ENCODE measurements at places on chromosomes 4 and X.

DNA sequence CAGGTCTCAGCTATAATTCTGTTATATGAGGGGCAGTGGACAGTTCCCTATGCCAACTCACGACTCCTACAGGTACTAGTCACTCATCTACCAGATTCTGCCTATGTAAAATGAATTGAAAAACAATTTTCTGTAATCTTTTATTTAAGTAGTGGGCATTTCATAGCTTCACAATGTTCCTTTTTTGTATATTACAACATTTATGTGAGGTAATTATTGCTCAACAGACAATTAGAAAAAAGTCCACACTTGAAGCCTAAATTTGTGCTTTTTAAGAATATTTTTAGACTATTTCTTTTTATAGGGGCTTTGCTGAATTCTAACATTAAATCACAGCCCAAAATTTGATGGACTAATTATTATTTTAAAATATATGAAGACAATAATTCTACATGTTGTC, 20.4 kb downstream of the EREG start:
- DNase-seq, result no peak

DNA sequence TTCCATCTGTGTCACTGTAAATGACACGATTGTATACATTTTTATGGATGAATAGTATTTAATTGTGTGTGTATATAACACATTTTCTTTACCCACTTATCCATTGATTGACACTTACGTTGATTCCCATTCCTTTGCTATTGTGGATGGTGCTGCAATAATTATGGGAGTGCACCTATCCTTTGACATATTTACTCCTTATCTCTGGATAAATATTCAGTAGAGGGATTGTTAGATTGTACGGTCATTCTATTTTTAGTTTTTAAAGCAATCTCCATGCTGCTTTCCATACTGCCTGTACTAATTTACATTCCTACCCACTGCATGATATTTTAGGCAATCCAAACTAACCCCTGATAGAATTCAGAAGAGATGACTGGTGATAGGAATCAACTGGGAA, 980.1 kb downstream of the FSTL5 start:
- DNase-seq, result no peak

DNA sequence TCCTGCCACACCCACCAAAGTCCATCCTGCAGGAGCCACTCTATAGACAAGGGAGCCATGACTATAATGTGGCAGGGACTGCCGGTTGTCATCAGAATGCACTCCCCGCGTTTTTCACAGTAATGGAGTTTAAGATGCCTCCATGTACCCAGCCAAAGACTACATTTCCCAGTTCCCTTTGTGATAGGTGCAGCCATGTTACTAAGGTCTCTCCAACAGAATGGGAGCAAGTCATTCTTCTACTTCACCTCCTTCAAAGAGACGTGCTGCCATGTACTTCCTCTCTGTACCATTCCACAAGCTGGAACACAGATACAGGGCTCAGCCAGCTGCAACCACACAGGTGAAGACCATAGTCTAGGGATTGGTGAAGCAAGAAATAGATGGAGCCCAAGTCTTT, 126.7 kb downstream of the CORIN start:
- DNase-seq, result no peak

GRCh38 chrX:108795240-108795639, 58.9 kb upstream of the IRS4 start:
- DNase-seq, result no peak

- peak; percentile 44 for DNase-seq
Measured at GRCh38 chr4:26088433-26088928, 174.5 kb downstream of the SMIM20 start.

- DNase-seq, result no peak
Measured at GRCh38 chrX:109774136-109774535, 41.1 kb upstream of the ACSL4 start.

GRCh38 chr4:148203056-148203898, 238.9 kb downstream of the NR3C2 start:
- DNase-seq, result no peak

- DNase-seq, result no peak
Measured at GRCh38 chr4:53476232-53477037, 99.0 kb downstream of the FIP1L1 start.

DNA sequence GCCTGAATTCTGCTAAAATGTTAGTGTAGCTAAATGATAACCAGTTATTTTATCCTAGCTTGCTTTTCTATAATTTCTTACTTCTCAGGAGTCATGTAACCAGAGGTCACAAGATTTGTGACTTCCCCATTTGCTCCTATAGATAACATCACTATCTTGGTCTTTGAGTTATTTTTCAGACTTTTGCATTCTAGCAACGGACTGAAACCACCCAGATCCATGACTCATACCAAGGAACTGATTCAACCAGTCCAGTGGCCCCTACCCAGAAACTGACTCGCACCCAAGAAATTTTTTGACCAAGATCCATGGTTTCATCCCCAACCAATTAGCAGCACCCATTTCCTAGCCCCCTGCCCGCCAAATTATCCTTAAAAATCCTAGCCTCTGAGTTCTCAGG, 50.0 kb downstream of the IQCM start:
- no peak for DNase-seq

DNA sequence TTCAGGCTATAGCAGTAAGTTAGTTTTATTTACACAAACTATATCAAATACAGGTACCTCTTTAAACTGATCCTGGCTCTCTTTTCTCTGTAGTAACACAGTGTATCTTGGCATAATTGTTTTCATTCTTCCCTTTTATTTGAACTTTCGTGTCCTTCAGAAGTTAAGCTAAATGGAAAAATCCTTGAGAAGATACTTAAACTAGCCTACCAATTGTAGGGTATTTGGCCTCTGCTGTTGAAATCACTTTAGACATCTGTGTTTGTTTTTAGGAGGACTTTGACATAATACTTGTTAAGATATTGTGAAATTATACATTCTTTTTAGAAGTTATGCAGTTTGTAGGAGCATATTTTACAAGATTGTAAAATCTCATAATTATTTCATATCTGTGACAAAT, 90.3 kb upstream of the GK2 start:
- no peak for DNase-seq

- no peak for DNase-seq
Measured at GRCh38 chr4:4980621-4981230, 38.5 kb downstream of the CYTL1 start.

- DNase-seq, result no peak
Measured at GRCh38 chr4:40730091-40730679, 19.6 kb upstream of the NSUN7 start.

- no peak for DNase-seq
Measured at GRCh38 chrX:103518571-103518970, 718 bp downstream of the RAB40A start.

DNA sequence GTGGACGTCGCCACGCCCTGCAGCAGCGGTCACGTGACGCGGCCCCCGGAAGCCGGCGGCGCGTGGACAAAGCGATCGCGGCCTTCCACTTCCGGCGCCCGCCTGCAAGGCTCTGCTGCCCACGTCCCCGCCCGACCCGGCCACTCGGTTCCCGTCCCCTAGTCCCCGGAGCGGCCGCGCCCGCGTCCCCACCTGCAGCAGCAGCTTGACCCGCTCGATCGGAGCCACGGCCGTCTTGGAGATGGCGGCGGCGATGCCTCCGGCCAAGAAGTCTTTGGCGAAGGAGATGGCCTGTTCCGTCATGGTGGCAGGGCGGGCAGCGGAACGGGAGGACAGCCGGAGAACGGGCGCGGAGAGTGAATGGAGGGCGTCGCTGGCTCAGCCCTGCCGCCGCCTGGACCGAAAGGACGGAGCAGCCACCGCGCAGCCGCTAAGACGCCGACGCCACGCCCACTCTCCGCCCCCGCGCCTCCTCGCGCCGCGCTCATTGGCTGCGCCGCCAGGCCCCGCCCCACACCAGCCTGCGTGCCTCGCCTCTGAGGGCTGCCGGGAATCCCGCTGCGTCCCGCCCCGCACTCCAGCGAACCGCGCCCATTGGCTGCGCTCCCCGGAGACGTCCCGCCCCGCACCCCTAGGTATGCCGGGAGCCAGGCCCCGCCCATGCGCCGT, at the start of gene SLC25A6:
TSS of gene SLC25A6 (minus strand) at position 407 of the 669 bp plus-strand sequence. CDS start at position 303, 104 bp downstream.
- peak; percentile 99 for DNase-seq

DNA sequence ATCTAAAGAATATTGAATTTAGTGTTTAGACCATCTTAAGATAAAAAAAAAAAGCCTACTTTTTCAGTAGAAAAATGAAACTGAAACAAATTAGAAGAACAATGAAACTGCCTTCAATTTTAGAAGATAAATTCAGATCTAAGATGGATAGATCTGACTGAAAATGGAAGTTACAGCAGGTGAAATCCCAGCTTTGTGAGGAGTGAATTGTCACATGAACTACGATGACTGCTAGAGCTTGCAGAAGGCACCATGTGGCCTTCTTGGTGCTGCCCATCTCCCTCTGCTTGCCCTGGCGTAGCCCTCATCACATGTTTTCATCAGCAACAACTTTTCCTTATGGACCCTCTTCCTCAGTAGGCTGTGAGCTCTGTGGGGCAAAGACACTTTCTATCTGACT, 51.4 kb upstream of the EMCN start:
- peak; percentile 7 for DNase-seq

DNA sequence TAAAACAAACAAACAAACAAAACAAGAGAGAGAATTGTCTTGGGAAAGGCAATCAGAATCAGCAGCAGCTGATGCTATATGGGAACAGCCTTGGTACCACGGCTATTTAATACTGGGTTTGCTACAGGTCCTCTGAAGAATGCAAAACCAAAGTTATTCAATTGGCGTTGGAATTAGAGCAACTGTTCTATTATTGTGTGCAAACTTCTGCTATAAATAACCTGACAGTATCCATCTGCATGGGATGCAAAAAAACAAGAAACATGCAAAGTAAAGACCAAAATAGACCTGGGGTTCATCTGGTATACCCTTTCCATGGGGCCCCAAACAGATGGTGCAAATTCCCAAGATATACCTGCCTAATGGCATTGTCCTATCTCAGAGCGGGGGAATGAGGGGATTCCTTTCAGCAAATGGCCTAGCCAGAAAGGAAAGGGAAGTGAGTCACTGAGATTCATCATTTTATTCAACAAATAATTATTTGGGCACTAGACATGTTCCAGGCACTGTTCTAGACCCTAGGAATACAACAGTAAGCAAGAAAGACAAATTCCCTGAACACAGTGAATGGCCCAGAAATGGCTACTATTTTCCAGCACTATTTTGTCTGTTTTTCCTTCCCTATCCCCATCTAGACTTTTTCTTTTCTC, 268.9 kb downstream of the FBXW7 start:
- DNase-seq, result no peak

- DNase-seq, result no peak
Measured at GRCh38 chr4:121784975-121785374, 16.1 kb upstream of the EXOSC9 start.
